ENCODE measurements at places on chromosomes 1 and 21. TPM values are rescaled to one million over a fixed set of nuclear protein-coding genes. Genes with fewer than 3 reads are reported as not detected.

DNA sequence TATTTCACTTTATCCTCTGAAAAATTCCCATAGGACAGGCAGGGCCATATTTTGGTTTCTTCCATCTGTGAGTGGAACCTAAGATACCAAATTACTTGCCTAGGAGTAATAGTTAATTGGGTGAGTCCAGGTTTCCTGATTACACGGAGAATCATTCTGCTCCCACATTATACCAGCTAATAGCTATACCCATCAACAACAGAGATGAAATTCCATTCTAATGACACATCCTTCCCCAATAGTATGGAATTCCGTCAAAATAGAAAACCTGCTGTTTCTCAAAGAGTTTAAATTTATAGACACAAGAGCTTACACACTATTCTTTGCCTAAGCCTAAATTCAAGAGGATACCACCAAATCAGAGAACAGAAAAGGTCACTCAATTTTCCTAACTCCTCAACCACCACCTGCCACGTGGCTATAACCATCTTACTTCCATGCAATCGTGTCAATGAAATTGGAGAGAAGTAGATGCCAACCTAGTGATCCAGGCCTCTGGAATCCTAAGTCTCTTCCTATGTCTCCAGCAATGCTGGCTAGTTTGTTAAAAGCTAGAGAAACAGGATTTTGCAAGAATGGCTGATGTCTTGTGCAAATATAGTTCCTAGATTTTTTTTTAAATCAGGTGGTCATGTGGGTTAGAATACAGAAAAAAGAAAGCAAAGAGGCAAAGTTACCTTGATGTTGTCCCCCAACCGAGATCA is 6.2 kb downstream of the PPT1 start:
- no peak overlapping the region for H3K4me3 ChIP-seq
- no peak overlapping the region for H3K27ac ChIP-seq
- peaks cover 35% of the 10 kb centered on the region for H3K36me3 ChIP-seq
- H3K27me3 ChIP-seq, result no peaks in the 10 kb centered on the region
- peaks cover 2% of the 10 kb centered on the region for H3K4me1 ChIP-seq

- H3K36me3 ChIP-seq, result no peaks in the 10 kb centered on the region
- no peaks in the 10 kb centered on the region for H3K4me1 ChIP-seq
- H3K4me3 ChIP-seq, result no peak overlapping the region
- DNase-seq, result no peak
These were observed 164.6 kb downstream of the KCTD3 start for GRCh38 chr1:215731699-215732098.

GRCh38 chr1:39788758-39789570 is at the start of gene BMP8B:
TSS of gene BMP8B (minus strand) at chr1:39788865. CDS start at chr1:39788485, 380 bp downstream.
- peak; percentile 52 for DNase-seq
- H3K36me3 ChIP-seq, result no peaks in the 10 kb centered on the region
- no peak within 1 kb of the TSS for H3K27ac ChIP-seq
- no peaks in the 10 kb centered on the region for H3K27me3 ChIP-seq
- peaks cover 6% of the 10 kb centered on the region for H3K4me1 ChIP-seq

- no peaks in the 10 kb centered on the region for H3K4me1 ChIP-seq
- no peak overlapping the region for H3K4me3 ChIP-seq
- H3K27ac ChIP-seq, result no peak overlapping the region
These were observed 55.2 kb upstream of the WDR26 start for GRCh38 chr1:224489534-224490365.

- no peaks in the 10 kb centered on the region for H3K36me3 ChIP-seq
- no peaks in the 10 kb centered on the region for H3K27me3 ChIP-seq
- H3K27ac ChIP-seq, result no peak overlapping the region
- H3K4me3 ChIP-seq, result no peak overlapping the region
- no peaks in the 10 kb centered on the region for H3K4me1 ChIP-seq
These were observed 119.4 kb upstream of the F3 start for GRCh38 chr1:94660994-94661393.

- no peaks in the 10 kb centered on the region for H3K4me1 ChIP-seq
- H3K27me3 ChIP-seq, result no peaks in the 10 kb centered on the region
- no peak overlapping the region for H3K27ac ChIP-seq
- H3K36me3 ChIP-seq, result no peaks in the 10 kb centered on the region
- DNase-seq, result no peak
These were observed 257.6 kb upstream of the USP24 start for GRCh38 chr1:55472784-55473183.

- peaks cover 81% of the 10 kb centered on the region for H3K4me1 ChIP-seq
- DNase-seq, result peak; percentile 8
- no peaks in the 10 kb centered on the region for H3K36me3 ChIP-seq
- peak overlapping the region; percentile 51 for H3K4me3 ChIP-seq
These were observed 16.1 kb upstream of the RCAN3 start for GRCh38 chr1:24486331-24487065.

DNA sequence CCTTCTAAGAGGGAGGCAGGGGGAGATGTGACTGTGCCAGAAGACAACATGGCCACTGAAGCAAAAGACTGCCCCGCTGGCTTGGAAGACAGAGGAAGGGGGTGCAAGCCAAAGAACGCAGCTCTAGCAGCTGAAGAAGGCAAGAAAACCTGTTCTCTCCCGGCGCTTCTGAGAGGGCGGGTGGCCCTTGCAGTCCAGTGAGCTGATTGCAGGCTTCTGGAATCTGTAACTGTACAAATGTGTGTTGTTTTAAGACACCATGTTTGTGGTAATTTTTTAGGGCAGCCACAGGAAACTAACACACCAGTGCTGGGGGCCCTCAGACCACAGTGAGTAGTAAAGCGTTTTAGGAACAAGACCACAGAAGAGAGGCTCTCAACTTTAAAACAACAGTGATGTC is 47.0 kb downstream of the CD46 start:
- no peak overlapping the region for H3K27ac ChIP-seq
- H3K4me1 ChIP-seq, result peaks cover 23% of the 10 kb centered on the region
- no peak overlapping the region for H3K4me3 ChIP-seq
- H3K36me3 ChIP-seq, result peaks cover 4% of the 10 kb centered on the region
- peak; percentile 33 for DNase-seq
- no peaks in the 10 kb centered on the region for H3K27me3 ChIP-seq

GRCh38 chr1:26581287-26581651 is 51.7 kb downstream of the RPS6KA1 start:
- H3K4me3 ChIP-seq, result no peak overlapping the region
- H3K4me1 ChIP-seq, result no peaks in the 10 kb centered on the region
- H3K27me3 ChIP-seq, result no peaks in the 10 kb centered on the region

DNA sequence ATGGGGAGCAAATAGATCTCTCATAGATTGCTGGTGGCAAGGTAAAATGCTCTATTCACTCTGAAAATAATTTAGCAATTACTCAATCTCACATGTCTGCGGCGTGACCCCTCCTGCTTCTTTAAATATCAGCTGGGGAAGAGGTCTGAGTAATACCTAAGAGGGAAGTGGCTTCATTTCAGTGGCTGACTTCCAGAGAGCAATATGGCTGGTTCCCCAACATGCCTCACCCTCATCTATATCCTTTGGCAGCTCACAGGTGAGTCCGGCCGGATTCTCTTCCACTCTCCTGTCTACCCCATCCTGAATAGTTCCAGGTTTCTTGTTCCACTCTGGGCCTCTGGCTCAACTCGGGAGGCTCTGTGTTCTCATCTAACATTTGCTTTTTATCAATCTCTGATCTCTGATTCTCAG is at the start of gene SLAMF7:
SLAMF7 (plus strand) TSS at position 150 of the 414 bp plus-strand sequence; CDS start at position 205, 55 bp downstream.
- H3K27ac ChIP-seq, result peak within 1 kb of the TSS; percentile 54
- no peaks in the 10 kb centered on the region for H3K27me3 ChIP-seq
- peak; percentile 38 for DNase-seq
- H3K36me3 ChIP-seq, result no peaks in the 10 kb centered on the region
- H3K4me3 ChIP-seq, result peak within 1 kb of the TSS; percentile 63
- peaks cover 37% of the 10 kb centered on the region for H3K4me1 ChIP-seq

The ADCY10 gene
- total RNA-seq, result 0.09 TPM

Measured in CD8-positive, alpha-beta memory T cell (primary cell).